ENCODE measurements at places on chromosomes 2 and 18.

DNA sequence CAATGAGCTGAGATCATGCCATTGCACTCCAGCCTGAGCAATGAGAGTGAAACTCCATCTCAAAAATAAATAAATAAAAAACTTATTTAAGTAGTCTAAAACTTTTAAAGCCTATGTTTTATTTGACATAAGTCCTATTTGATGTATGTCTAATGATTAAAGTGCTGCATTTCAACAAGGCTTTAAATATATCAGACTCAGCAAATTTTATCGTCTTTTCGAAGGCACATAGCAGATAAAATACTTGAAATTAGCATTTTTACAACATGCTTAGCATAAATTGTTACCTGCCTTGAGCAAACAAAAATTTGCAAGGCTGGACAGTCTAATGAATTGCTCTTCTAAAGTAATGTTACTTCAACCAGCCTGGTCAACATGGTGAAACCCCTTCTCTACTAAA is 85.9 kb downstream of the PRKRA start:
- DNase-seq, result no peak

DNA sequence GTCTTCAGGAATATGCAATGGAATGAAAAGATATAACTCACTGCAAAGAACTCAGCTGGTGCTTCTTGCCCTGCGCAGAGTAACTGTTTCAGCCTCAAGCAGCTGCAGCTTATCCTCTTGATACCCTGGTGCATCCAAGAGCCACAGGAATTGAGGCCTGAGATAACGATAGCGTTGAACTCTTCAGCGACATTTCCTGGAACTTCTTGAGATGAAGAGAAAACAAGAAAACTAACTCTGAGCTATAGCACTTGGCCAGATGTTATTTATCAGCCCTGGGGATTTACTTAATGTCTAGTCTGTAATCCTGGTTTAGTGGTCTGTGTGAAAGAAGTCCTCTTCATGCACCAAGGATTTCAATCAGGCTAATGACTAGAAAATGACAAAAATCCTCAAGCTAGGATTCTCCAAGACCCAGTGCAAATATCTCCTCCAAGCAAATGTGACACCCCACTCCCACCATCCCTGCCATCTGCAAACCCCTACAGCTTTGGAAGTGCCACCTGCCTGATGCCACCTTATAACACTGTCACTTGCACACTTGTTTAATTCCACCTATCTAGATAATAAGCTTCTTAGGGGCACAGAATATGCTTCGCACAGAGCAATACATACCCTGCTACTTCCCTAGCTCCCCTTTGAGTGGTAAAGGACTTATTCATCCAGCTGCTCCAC is 40.6 kb downstream of the EHD3 start:
- peak; percentile 96 for DNase-seq

GRCh38 chr2:192243488-192243887 is 48.8 kb upstream of the TMEFF2 start:
- no peak for DNase-seq

DNA sequence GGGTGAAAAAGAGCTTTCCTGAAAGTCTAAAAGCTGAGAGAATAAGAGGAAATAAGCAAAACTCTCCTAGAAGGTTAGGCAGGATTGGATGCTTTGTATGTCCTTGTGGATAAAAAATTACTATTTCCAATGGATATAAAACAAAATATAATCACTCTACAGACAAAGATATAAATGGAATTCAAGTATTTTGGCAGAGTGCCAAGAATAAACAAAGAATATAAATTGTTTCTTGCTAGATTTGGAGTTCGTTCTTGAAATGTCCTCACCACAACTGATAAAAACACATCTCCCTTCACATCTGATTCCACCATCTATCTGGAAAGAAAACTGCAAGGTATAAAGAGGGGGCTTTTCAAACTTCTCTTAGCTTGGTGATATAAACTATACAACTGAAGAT is 13.3 kb downstream of the SULT1C3 start:
- no peak for DNase-seq

- DNase-seq, result no peak
Measured at GRCh38 chr18:50038448-50038847, 156.5 kb downstream of the MYO5B start.

DNA sequence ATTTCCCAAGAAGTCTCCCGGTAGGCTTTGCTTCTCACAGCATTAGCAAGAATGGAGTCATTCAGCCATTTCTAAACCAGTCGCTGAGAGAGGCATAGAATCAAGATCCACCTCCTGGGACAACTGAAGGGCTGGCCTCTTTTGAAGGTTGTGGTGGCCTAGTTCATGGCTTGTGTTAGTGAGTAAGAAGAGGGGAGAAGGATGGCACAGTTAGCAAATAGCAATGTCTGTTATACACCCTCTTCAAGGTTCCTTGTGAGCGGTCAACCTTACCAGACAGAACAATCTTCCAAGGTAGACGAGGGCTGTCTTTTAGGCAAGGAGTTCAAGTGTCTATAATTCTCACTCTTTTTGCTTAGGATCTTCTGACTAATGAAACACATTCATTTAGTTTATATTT is 35.4 kb upstream of the DNAH7 start:
- no peak for DNase-seq

- no peak for DNase-seq
Measured at GRCh38 chr2:166632616-166633015, 138.6 kb upstream of the SCN7A start.

- DNase-seq, result no peak
Measured at GRCh38 chr2:112686348-112687217, 34.2 kb upstream of the NT5DC4 start.

- no peak for DNase-seq
Measured at GRCh38 chr2:167721593-167721992, 525.8 kb downstream of the STK39 start.

DNA sequence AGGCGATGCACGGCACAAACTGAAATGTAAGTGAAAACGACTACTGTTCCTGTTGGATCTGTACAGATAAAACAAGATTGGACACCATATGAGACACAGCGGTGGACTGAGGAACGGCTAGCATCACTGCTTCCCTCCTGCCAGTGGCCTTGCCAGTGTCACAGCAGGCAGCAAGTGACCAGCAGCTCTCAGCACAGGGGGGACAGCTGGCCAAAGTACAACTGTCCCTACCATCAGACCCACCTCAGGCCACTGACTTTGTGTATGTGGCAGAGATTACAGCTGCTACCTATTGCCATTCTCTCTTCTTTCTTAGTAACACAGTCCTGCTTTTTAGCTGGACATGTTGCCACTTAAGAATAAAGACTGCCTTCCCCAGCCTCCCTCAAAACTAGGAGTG is 80.0 kb upstream of the SLC66A3 start:
- DNase-seq, result no peak

- no peak for DNase-seq
Measured at GRCh38 chr2:240419723-240420122, 15.7 kb upstream of the GPC1 start.

DNA sequence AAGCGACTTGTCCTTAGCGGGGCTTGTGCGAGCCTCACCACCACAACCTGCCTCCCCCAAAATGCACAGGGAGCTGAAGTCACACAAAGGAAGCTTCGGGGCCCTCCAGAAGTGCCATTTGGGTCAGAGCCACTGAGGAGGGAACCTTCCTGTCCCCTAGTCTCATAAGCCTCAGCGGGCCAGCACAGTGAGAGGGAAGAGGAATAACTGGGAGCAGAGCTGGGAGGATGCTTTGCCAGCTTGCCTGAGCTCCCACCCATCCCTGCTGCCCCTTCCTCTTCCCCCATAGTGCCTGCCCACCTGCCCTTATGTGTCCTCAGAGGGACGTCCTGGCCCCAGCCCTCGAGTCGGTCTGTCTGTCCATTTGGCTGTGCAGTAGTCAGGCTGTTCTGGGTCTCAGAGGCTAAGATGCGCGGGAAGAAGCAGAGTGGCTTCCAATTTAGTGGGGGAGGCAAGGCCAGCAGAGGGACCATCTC is 51.8 kb upstream of the GPR17 start:
- no peak for DNase-seq

GRCh38 chr2:176526995-176527901 is 258.0 kb downstream of the MTX2 start:
- no peak for DNase-seq

- DNase-seq, result no peak
Measured at GRCh38 chr18:79897940-79898625, 53.4 kb downstream of the SLC66A2 start.

DNA sequence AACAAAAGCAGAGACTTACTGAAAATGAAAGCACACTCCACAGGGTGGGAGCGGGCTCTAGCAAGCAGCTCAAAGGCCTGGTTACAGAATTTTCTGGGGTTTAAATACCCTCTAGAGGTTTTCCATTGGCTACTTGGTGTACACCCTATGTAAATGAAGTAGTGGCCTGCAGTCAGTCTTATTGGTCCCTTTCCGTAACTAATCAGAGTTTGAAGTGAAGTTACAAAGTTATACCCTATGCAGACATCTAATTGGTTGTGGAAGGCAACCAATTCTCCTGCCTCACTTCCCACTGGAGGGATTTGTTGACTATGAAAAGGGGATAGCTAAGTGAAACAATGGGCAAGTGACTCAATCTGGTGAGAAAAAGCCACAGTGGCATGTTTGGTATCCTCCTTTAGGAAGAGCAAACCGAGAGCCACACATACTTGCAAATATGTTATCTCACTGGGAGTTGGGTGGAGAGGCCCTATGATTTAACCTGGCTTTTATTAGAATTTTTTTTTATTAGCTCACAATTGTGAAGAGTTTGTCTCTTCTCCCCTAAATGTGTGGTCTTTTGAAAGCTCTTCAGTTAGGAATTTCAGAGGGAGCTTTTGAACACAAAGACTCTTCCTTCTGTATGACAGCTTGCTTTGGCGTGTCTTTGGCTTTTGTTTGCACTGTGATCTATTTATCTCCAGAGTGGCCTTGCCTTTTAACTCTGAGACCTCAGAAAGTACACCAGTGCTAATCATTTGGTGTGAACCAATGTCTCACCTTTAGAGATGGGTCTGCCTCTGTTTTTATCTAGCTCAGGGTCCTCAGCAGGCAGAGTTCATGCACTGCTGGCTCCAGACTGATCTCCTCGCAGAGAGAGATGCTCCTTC is 69.6 kb downstream of the MAP4K4 start:
- DNase-seq, result no peak

DNA sequence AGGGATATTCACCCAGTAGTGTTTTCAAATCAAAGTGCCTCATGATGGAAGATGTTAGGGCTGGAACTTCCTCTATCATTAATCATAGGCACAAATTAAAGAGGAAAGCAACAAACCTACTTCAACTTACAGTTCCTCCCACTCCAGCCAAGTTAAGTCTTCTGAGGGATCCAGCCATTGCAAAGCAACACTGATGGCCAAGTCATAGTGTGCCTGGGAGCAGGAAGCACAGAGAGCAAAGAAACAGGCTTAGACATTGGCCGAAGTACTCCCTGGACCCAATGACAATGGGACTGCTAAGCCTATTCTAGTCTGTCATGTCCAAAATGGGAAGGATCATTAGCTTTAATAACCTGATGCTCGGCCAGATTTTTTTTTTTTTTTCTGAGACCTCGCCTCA is 7.0 kb downstream of the C2orf80 start:
- DNase-seq, result no peak

GRCh38 chr18:10752382-10752781 is 226.6 kb downstream of the NAPG start:
- DNase-seq, result no peak

DNA sequence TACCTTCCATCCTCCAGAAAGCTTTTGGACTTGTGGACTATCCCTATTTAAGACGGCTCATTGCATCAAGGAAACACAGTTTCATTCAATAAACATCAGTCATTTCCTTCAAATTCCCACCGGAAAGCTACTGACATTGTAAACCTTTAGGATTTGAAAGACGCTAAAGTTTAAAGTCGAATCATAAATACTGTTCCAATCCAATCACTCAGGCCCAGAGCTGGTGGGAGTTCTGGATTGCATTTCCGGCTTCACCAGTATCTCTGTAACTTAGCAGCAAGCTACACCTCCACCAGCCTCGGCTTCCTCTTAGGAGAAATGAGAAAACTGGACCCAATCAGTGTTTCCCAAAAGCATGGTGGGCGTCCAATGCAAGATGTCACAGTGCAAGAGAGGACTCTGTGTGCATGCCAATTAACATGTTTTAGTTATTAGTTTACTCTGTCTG is 1.6 kb downstream of the WDFY1 start:
- no peak for DNase-seq

- DNase-seq, result no peak
Measured at GRCh38 chr2:28155086-28155485, 237.6 kb upstream of the FOSL2 start.

GRCh38 chr2:214695789-214696188 is 113.7 kb downstream of the BARD1 start:
- DNase-seq, result no peak

- DNase-seq, result no peak
Measured at GRCh38 chr18:5608846-5609245, 65.0 kb upstream of the EPB41L3 start.

DNA sequence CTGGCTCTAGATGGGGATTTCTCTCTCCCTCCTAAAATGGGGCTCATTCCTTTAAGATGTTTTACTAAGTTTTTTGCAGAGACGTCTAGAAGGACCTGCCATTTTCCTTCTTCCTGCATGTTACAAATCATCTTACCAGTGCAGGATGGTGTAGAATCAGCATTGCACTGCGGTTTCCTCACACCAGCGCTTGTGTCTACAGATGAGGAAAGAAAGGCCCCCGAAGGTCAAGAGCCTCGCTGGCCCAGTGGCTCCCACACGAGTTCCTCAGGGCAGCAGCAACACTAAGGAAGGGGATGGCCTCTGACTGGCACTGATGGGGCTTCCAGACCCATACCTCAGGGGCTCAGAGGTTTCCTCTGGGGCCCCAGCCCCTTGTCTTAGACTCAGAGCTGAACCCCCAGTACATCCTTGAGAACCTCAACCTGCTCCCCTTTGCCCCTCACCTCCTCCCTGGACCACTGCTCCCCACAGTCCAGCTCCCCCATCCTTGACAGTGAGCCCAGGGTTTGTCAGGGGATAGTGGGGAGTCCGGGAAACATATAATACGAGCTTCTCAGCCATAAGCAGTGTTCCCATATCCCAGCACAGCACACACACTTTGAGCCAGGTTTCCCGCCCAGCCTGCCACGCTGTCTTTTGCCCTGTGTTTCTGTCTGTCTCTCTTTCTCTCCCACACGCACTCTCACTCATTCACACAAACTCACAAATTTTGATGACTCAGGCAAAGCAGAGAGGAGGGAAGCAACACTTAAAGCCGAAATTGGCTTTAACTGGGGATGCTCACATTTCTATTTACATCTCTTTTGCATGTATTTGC is 29.4 kb downstream of the ZFP36L2 start:
- DNase-seq, result no peak

DNA sequence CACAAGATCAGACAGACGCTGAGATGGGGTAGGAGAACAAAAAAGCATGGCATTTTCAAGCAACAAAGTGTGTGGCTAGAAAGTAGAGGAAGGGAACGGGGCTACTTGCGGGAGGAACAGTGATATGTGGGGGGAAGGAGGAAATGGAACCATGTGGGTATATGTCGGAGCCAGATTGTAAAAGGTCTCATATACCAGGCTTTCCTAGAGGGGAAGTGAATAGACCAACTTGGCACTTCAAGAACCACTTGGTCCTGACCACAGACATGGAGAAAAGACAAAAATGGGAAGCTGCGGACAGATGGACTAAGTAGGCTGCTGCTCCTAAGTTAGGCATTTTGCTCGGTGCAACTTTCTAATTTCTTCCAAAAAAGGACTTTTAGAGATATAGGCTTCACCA is 196.0 kb downstream of the DCC start:
- DNase-seq, result no peak

GRCh38 chr2:168201584-168202116 is 45.7 kb downstream of the STK39 start:
- DNase-seq, result no peak

- peak; percentile 48 for DNase-seq
Measured at GRCh38 chr18:48949606-48950535, 894 bp downstream of the SMAD7 start.

All from NCI-H524 (cell line).